ENCODE measurements at places on chromosomes 6 and 20. TPM values are rescaled to one million over a fixed set of nuclear protein-coding genes. Genes with fewer than 3 reads are reported as not detected.
A peak's percentile ranks its signal among the peaks of the same experiment; 100 is the strongest.

GRCh38 chr20:10474606-10475184, 39.6 kb downstream of the SLX4IP start:
- no peak for DNase-seq

DNA sequence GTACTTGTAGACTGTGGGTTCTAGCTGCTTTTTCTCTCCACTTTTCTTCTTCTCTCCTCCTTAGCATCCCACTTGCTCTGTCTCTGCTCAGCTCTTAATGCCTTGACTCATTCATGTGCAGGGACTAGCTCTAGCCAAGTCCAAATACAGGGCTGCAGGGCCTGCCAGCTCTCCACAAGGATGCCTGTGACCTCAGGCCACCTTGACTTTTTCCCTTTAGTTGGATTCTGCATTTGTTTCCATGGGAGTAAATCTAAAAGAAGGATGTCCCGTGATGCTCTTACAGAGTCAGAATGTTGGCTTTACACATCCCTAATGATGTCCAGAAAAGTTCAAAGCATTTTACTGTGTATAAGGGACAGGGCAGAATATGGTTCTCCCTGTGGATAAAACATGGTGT, 101.8 kb upstream of the PREP start:
- no peak for DNase-seq

Gene APOBEC2
- total RNA-seq, result not detected

DNA sequence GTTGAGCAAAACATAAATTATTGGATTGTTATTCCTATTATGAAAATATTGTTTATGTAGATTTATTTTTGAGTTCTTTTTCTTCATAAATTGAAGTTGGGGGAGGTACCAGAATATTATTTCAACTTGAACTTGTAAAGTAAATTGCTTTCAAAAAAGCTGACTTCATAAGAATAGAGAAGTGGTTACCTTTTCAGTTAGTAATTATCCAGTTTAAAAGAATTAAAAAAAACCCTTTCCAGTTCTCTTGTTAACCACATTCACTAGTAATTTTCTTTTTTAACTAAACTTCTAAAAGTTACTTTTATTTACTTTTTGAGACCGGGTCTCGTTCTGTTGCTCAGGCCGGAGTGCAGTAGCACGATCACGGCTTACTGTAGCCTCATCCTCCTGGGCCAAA, 124.3 kb downstream of the CDKAL1 start:
- no peak for DNase-seq

- no peak for DNase-seq
Measured at GRCh38 chr6:45648262-45648620, 270.5 kb upstream of the SUPT3H start.

DNA sequence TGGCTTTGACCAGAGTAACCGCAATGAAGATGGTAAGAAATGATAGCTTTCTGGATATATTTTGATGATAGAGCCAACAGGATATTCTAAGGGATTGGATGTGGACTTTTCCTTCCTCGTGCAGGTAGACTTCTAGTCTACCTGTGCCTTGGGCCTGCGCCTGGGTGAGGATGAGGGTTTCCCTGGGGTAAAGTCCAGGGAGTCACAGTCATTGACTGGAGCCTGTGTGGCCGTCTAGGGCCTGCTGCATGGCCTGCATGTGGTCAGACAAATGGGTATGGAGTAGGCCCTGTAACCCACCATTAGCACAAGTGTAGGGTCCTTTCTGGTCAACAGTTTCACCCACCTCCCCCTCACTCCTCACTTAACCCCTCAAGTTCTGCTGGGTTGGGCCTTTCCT, 12.7 kb upstream of the CHMP4B start:
- DNase-seq, result no peak

DNA sequence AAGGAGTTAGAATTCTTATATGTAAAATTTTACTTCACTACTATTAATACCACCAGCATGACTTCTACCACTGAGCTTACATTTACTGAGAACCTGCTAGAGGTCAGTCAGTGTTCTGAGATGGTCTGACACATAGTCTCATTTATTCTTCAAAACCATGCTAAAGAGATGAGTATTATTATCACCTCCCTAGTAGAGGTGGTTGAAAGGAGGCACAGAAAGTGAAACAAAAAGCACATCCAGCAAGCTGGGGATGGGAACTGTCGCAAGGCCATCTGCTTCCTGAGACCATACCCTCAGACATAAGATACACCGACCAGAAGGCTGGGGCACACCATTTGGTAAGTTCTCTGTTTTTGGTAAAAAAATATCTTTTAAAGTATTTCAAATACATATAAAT, 137.7 kb downstream of the INSM1 start:
- no peak for DNase-seq

DNA sequence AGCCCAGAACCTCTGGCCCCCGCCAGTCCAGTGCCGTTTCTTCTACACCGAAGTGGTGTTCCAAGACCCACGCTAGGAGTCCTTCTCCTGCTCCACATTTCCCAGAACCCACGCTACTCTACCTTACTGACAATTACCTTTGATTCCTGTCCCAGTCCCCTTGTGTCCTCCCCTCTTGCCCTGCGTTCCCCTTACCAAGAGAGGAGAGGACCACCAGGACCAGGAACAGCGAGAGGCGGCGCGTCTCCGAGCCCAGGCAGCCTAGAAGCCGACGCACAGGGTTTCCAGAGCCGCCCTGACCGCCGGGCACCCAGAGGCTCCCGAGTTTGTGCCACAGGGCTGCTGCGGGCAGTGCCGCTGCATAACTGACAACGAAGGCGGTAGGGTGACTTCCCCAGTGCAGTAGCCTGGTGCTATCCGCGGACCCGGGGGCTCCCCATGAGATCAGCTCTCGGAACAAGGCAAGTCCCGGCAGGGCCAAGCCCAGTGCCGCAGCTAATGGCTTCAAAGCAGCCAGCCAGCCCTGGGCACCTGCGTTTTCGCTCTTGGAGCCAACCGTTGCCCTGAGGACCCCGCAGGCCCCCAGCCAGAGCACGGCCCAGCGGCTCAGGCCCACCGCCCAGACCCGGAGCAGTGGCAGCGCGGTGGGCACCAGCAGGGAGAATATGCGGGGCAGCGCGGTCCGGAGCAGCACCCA, 512 bp downstream of the TAP1 start:
- no peak for DNase-seq

Gene STK4
- total RNA-seq, result 34.4 TPM

DNA sequence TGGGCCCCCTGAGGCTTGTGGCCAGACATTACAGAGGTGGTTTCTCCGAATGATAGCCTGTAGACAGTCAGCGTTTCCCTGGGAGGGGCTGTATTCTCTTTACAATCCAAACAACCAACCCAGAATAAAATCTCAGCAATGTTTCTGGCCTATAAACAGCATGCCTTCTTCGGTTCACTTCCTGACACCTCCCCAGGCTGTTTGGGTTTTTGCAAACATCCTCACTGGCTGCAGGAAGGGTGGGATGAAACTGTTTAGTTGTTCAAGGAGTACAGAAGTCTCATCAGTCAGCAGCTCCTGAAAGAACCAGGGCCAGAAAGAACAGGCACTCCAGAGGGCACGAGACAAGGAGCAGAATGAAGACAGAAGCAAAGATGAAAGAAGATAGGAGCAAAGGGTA, 350.0 kb downstream of the QKI start:
- no peak for DNase-seq

- DNase-seq, result no peak
Measured at GRCh38 chr6:100171533-100172321, 177.7 kb upstream of the MCHR2 start.

DNA sequence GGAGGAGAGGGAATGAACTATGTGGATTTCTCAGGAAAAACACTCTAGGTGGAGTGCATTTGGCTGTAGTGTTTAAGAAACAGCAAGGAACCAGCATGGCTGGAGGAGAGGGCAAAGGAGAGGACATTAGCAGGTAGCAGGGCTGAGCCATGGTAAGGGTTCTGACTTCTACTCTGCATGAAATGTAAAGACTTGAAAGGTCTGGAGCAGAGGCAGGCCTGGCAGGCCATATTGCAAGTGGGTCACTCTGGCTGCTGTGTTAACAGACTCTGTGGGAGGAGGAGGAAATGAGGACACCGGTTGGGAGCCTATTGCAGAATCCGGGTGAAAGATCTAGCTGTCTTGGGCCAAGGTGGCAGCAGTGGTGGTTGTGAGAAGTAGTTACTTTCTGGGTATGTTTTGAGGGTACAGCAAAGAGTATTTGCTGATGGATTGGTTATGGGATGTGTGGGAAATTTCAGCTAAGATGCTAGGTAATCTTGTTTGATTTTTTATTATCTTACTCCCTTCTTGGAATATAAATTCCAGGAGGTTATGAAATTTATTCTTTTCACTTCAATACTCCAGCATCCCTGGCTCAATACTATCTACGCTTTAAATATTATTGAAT, 115.9 kb upstream of the BCLAF1 start:
- no peak for DNase-seq

- no peak for DNase-seq
Measured at GRCh38 chr6:43896329-43897255, 126.6 kb downstream of the VEGFA start.

Gene FABP7
- not detected for total RNA-seq

Gene LY6G6C
- total RNA-seq, result not detected

- no peak for DNase-seq
Measured at GRCh38 chr6:129539032-129539431, 170.9 kb downstream of the ARHGAP18 start.

DNA sequence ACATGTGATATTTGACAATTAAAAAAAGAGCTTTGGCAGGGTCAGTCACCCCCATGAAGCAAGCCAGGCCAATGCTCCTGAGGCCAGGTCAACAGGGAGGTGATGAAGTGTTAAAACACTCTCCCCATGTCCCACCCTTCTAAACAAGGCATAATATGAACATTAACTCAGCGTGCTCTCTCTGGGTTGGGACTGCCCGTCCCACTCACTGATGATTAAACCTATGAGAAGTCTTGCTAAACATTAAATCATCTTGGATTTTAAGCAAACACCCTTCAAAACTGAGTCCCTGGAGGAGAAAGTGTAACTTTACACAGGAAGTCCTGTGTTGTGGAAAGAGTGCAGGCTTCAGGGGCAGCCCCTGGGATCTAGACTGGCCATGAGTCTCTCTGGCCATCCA, 558.5 kb downstream of the CD83 start:
- DNase-seq, result no peak

GRCh38 chr20:62628691-62629090, 13.6 kb upstream of the SLCO4A1 start:
- no peak for DNase-seq

GRCh38 chr6:157505912-157506491, 125.0 kb downstream of the ZDHHC14 start:
- DNase-seq, result no peak

Gene GMPR
- 5.9 TPM for total RNA-seq

DNA sequence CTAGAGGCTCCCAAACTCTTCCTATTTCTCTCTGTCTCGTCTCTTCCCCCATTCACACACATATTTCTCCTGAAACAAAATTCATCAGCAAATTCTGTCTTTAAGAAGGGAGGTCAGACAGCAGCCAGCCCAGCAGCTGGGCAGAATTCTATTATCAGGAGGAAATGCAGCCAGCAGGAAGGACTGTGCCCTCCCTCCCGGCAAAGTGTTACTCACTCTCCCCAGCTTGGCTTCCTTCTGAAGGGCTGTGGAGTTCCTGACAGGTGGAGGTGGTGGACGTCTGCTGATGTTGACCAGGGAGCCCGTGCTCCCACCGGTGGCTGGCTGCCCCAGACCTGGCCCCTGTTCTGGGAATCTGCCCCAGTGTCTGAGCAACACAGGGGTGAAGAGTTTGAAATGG, 37.3 kb downstream of the KCNB1 start:
- DNase-seq, result no peak

GRCh38 chr6:53924277-53924676, 129.5 kb downstream of the LRRC1 start:
- DNase-seq, result no peak

Gene SLC17A2
- total RNA-seq, result not detected

DNA sequence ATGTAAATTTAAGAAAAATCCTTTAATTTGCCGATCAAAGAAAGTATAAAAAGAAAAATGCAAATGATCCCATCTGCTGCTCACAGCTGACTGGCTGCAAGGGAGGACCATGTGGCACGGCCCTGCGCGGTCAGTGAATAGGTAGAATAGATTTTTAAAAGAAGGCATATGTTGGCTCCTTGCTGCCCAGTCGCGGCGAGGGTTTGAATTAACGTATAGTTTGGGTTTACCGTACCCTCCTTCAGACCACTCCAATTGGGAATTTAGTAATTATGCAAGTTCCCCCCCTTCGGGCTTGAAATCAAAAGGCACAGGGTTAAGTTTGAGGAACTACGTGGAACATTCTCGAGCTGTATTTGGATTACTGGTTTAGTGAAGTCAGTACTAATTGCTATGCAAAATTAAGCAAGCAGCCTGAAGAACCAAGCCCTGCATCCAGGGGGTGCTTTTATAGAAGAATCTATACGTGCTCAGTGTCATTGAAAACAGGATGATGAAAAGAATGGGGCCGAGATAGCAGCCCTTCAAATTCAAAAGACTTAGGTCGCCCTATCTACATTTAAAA, 1.1 kb upstream of the BEND3 start:
- DNase-seq, result peak; percentile 62

- no peak for DNase-seq
Measured at GRCh38 chr20:53901064-53901463, 169.3 kb downstream of the BCAS1 start.

- DNase-seq, result no peak
Measured at GRCh38 chr6:159505140-159505922, 187.7 kb downstream of the SOD2 start.

DNA sequence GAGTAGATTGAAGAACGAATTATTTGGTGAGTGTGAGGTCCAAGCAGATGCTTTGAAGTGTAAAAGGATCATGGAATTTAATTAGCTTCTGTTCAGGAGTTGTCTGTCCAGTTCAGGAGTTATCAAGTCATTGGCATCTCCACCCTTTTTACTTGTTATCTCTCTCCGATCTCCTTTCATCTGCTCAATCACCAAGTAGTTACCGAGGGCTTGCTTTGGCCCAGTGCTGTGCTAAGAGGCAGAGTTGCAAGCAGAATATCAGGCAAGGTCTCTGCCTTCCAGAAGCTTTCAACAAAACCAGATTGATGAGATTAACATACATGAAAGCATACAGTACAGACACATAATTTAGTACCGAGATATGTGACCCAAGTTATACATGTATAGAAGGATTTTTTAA, 10.2 kb upstream of the TNFRSF21 start:
- DNase-seq, result no peak

Gene RNF144B
- 41.6 TPM for total RNA-seq

Gene KCNQ2
- not detected for total RNA-seq

GRCh38 chr6:1577896-1578745, 31.6 kb upstream of the FOXC1 start:
- DNase-seq, result no peak

DNA sequence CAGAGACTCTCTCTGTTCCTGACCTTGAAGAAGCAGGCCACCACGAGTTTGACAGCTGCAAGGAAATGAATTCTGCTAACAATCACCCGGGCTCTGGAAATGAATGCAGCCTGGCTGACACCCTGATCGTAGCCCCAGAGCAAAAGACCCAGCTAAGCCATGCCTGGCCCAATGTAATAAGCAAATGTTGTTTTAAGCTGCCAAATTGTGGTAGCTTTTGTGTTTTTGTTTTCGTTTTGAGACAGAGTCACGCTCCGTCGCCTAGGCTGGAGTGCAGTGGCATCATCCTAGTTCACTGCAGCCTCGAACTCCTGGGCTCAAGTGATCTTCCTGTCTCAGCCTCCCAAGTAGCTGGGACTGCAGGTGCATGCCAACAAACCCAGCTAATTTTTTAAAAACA, 3.3 kb upstream of the OXT start:
- no peak for DNase-seq
